ENCODE measurements at places on chromosomes 11 and 22.

- no peak for DNase-seq
These were observed 897 bp downstream of the MAP6 start for GRCh38 chr11:75667831-75668450.

- no peak for DNase-seq
These were observed 15.0 kb upstream of the SORL1 start for GRCh38 chr11:121437018-121437685.

GRCh38 chr11:17403980-17404759, 15.7 kb upstream of the KCNJ11 start:
- DNase-seq, result no peak

DNA sequence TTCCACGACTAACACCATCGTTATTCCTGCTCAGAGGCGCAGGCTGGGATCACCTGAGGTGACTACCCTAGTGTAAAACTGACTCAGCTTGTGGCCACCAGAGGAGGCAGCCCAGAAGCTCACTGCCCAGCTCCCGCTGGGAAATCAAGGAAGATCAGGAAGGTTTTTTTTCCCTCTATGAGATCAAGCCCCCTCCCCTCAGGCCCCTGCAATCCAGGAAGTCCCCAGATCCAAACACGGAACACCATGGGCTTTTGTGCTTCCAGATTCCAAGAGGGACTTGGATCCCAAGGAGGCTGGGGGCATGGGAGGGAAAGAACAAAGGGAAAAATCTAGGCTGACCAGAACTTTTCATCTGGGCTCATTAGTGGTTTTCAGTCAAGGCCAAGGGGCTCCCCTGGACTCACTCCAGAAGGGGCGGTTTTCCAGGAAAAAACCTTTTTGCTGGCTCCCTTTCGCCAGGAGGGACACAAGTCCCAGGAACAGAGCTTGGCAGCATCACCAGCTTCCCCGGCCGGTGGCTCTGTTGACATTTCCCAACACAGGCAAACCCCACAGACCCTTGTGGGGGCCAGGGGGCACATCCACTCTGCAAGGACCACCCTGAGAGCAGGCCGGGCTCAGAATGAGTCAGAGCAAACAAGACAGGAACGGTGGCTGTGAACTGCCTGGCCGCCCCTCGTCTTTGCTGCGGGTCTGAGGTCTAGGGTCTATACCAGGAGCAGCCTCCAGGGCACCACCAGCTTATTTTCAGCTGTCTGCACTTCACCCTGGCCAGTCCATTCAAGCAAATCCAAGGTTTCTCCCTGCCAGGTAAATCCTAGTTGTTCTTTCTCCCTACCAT, 36.8 kb downstream of the MYH9 start:
- no peak for DNase-seq

- no peak for DNase-seq
These were observed at the start of gene CALCA for GRCh38 chr11:14971865-14972580. TSS of gene CALCA (minus strand) at chr11:14972351. CDS start at chr11:14971192, 1,159 bp downstream.

- DNase-seq, result no peak
These were observed 9.5 kb downstream of the GTPBP1 start for GRCh38 chr22:38715176-38715764.

- no peak for DNase-seq
These were observed 35.4 kb upstream of the CYB5R3 start for GRCh38 chr22:42684462-42685195.

DNA sequence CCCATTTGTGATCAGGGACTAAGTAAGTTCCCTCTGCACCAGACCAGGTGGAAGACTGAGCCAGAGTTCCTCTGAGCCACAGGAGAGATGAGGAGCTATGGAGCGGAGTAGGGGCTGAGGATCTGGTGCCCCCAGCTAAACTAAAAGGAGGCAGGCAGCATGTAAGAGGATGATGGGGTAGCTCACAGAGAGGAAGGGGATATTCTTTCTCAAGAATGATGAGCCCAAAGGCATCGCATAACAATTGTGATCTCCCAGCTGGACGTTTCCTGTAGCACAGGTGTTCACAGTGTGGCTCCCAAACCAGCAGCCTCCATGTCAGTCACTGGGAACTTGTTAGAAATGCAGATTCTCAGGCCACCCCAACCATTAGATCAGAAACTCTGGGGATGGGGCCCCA, 24.4 kb downstream of the ADAMTS8 start:
- no peak for DNase-seq

GRCh38 chr11:120245434-120245833, 5.5 kb downstream of the POU2F3 start:
- DNase-seq, result no peak

GRCh38 chr11:2730272-2731129, 30.7 kb upstream of the KCNQ1OT1 start:
- DNase-seq, result no peak

GRCh38 chr11:1225386-1226225, 2.7 kb downstream of the MUC5B start:
- no peak for DNase-seq

- no peak for DNase-seq
These were observed 42.2 kb upstream of the CYP2D6 start for GRCh38 chr22:42172773-42173172.

DNA sequence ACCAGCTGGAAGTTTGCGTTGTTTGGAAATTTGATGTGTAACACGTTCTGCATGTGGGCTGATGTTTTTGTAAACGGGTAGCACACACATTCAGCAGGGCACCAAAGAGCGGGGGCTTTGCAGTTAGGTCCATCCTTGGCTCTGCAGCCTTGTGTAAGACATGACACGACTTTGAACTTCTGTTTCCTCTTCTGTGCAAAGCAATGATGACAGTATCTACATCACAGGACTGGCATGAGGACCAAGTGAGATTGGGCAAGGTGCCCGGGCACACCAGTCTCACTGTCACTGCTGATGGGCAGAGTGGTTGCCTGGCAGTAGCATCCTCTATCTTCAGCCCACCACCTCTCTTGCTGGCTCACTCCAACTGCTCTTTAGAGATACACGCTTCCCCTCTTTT, 3.3 kb downstream of the TCN2 start:
- DNase-seq, result no peak

- no peak for DNase-seq
These were observed 498.2 kb downstream of the KCNA4 start for GRCh38 chr11:29518389-29519174.

- no peak for DNase-seq
These were observed 10.6 kb upstream of the NXPE4 start for GRCh38 chr11:114606003-114606801.

- DNase-seq, result no peak
These were observed 197.2 kb upstream of the ANO3 start for GRCh38 chr11:26134481-26135355.

DNA sequence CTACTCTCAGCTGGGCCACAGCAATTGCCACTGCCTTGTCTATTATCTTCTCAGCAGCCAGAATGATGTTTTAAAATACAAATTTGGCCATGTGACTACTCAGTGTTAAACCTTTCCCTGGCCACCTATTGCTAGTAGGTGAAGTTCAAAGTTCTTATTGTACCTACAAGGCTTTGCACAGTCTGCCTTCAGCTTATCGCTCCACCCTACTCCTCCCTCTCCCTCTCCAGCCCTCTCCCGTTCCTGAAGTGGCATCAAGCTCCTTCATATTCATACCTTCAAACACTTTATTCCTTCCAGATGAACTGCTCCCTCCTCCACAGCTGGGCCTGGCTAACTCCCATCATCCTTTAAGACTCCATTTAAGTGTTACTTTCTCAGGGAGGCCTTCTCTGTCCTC, 37.3 kb downstream of the OR10A6 start:
- no peak for DNase-seq

GRCh38 chr22:19042285-19043120, 79.7 kb downstream of the DGCR2 start:
- DNase-seq, result no peak

DNA sequence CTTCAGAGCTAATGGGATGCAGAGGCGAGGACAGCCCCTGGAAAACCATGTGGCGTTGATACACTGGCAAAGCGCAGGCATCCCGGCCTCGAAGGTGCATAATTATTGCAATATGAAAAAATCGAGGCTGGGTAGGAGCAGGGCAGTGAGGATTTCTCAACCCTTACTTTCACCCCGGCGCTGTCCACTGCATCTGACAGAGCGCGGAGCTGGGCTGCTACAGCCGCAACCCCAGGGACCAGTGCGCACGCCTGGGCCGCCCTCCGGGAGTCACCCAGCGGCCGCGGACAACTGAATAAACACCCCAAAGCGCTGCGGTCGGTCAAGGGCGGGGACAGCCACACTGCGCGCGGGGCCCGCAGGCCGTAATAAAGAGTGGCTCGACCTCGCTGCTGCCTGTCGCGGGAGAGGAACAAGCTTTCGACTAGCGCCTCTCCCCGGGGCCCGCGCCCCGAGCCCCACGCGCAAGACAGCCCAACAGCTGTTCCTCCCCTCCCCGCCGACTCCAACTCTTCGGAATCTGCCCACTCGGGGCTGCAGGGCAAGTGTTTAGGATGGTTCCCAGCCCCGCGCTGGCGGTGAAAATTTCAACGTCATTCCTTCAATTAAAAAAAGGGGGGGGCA, 3.6 kb upstream of the WT1 start:
- no peak for DNase-seq

GRCh38 chr11:115974703-115975102, 470.5 kb upstream of the CADM1 start:
- DNase-seq, result no peak

DNA sequence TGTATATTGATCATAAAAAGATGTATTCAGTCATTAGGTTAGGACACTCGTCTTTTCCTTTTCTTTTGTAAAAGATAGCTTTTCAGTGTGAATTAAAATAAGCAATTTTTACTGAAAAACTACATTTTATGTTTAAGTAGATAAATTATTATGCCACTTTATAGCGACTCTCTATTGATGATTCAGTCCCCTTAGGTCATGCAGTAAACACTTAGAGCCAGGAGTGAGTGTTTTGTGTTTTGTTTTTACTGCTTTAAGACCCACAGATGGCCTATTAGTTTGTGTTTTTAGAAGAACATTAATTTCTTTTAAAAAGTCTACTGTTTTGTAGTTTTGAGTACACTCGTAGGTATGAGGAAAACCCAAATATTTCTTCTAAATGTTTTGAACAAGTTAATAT, 86.6 kb downstream of the YAP1 start:
- no peak for DNase-seq

All from stimulated activated CD8-positive, alpha-beta memory T cell treated with anti-CD3 and anti-CD28 coated beads, Interleukin-7, amount 100 ng/mL, for 24 hours (primary cell).